Endothelial cell (in vitro differentiated cells): ENCODE measurements at places on chromosomes 11 and 22. TPM values are rescaled to one million over a fixed set of nuclear protein-coding genes. Genes with fewer than 3 reads are reported as not detected.

Gene SLC37A2
- 0.49 TPM for total RNA-seq

Gene E2F8
- 0.92 TPM for total RNA-seq

Gene TSPAN32
- total RNA-seq: 0.23 TPM

Gene C11orf16
- not detected for total RNA-seq

Gene CCDC116
- 0.36 TPM for total RNA-seq

Gene OR5AK2
- not detected for total RNA-seq

Gene ZNF202
- total RNA-seq: 13.8 TPM

Gene TPBGL
- total RNA-seq: 7.0 TPM

Gene WNT11
- total RNA-seq: 3.6 TPM

Gene HARBI1
- 6.1 TPM for total RNA-seq

Gene LRRC56
- 2.6 TPM for total RNA-seq

Gene NNMT
- total RNA-seq: not detected

- peak within 1 kb of the TSS; percentile 88 for H3K4me3 ChIP-seq
- peak; percentile 77 for DNase-seq
- peaks cover 12% of the 10 kb centered on the region for H3K27me3 ChIP-seq
- H3K4me1 ChIP-seq: peaks cover 23% of the 10 kb centered on the region
- peaks cover 9% of the 10 kb centered on the region for H3K36me3 ChIP-seq
- no peak within 1 kb of the TSS for H3K27ac ChIP-seq
Measured at GRCh38 chr11:134331354-134332188, at the start of gene GLB1L2. GLB1L2 (plus strand) TSS chr11:134331988; CDS start chr11:134332062, 74 bp downstream.

DNA sequence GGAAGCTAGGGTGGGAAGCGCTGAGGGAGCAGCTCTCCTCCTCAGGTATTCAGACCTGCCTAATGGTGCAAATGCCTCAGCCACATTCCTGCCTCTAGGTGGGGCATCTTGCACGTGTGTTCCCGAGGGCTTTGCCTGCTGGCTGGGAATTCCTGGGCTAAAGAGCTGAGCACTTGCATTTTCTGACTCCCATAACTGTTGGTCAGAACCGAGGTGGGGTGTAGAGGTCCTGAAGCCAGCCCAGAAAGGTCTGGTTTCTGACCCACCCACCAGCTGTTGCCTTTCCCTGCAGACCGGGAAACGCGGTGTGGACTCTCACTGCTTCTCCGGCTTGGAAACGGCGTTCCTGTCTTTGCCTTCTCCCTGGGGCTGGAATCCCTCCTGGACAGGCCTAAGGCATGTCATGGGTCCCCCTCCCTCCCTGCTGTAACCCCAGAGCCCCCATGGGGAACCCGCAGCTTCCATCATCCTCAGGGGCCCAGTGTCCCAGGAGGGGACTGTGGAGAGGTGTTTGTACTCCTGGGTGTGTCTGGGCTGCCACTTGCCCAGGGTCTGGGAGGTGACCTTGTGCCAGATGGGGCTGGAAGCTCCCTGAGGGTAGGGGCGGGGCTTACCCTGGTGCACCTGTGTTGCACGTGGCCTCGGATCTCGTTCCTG, 24.0 kb upstream of the SMIM38 start:
- peaks cover 4% of the 10 kb centered on the region for H3K27me3 ChIP-seq

DNA sequence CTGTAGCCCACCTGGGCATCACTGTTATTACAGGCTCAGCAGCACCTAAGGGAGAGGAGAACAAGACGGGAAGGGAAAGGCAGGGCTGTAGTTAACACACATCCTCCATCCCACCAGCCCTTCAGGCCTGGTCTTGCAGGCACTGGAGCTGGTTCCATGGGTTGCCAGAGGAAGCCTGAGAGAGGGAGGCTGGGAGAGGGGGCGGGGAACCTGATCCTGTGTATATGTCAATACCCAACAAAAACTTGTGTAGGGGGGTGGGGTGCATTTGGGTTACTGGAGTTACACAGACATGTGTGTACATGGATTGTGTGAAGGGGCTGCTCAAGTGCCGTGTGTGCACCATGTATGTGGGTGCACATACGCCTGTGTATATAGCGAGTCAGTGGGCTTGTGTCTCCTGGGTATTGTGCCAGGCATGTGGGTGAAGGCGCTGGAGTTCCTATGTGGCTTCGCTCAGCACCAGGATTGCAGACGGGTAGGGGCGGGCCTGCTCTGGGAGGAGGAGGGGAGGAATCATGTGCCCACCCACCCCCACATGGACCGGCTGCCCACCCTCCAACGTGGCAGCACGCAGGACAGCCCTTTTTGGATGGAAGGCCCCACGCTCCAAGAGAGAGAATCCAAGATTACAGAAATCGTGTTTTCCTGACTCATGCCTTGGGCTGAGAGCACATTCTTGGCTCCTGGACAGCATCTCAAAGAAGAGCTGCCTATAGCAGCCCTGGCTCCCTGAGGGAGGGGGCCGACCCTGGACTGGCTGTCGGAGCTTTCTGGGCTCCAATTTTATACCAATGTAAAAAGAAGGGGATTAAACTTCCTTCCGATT, 4.2 kb upstream of the SERPINH1 start:
- H3K27ac ChIP-seq: no peak overlapping the region
- no peaks in the 10 kb centered on the region for H3K36me3 ChIP-seq
- H3K4me1 ChIP-seq: peaks cover 39% of the 10 kb centered on the region
- peaks cover 19% of the 10 kb centered on the region for H3K27me3 ChIP-seq
- no peak for DNase-seq
- H3K4me3 ChIP-seq: no peak overlapping the region

DNA sequence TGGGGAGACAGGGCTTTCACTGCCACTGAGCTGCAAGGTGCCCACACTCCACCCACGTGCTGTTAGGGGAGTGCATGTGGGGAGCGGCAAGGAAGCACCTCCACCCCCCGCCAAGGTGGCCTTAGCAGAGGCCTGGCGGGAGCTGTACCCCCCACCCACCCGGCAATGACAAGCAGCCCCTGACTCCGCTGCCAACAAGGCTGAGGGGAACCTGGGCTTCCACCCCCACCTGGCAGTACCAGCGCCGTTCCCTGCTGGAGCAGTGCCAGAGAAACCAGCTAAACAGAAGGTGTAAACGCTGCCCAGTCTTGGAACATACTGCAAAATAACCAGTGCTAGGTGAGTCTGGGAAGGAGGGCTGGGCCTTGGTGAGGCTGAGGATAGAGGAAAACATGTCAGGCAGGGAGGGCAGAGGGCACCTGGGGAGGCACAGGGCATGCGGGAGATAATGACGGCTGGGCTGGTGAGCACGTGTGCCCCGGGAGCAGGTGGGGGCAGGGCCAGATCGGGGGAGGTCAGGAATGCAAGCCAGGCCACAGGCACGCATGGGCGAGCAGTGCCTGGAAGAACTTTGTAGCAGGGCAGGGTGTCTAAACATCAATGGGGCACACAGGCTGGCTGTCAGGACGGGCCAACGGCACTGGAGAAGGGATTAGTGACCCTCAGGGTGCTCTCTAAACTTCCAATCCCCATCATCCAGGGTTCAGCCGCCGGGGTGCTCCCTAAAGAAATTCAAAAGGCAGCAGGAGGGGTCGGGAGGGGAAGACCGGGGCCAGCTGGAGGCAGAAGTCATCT, 6.6 kb downstream of the CERK start:
- H3K4me3 ChIP-seq: no peak overlapping the region
- peaks cover 23% of the 10 kb centered on the region for H3K4me1 ChIP-seq
- H3K36me3 ChIP-seq: peaks cover 13% of the 10 kb centered on the region
- DNase-seq: no peak
- H3K27me3 ChIP-seq: peaks cover 2% of the 10 kb centered on the region

DNA sequence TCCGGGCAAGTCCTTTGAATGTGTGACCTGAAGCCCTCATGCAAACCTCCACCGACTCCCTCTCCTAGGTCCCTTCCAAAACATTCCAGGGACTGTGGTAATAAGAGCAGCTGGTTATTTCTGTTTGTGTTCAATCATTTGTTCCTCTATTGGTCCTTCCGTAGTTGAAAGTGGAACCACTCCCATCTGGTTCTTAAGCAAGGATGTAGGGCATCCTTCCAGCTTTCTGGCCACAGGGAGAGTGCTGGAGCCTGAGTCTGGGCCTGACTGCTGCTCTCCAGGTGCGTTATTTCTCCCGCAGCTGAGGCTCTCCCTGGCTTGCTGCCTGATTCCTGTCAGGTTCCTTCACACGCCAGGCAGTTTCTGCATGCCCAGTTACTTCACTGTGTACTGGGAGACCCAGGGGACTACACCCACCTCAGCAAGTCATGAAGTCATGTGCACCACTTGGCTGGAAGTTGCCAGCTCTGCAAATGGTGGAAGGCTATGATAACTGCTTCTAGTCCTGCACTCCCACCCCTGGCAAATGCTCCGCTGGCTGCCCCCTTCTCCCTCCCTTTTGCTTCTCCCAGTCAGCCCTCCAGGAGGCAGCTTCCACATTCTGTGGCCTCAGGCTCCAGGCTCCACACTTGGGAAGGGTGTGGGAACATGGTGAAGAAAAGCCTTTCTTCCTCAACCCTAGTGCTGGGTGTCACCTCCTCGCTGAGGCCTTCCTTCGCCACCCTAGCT, 4.0 kb upstream of the ALX4 start:
- H3K4me1 ChIP-seq: peaks cover 5% of the 10 kb centered on the region
- no peak overlapping the region for H3K4me3 ChIP-seq
- H3K27me3 ChIP-seq: peaks cover 45% of the 10 kb centered on the region
- no peak for DNase-seq
- H3K27ac ChIP-seq: no peak overlapping the region

GRCh38 chr11:2085251-2086066, 53.7 kb downstream of the IGF2 start:
- no peak overlapping the region for H3K27ac ChIP-seq
- no peaks in the 10 kb centered on the region for H3K4me1 ChIP-seq
- H3K27me3 ChIP-seq: peaks cover 3% of the 10 kb centered on the region
- H3K36me3 ChIP-seq: no peaks in the 10 kb centered on the region
- no peak for DNase-seq

DNA sequence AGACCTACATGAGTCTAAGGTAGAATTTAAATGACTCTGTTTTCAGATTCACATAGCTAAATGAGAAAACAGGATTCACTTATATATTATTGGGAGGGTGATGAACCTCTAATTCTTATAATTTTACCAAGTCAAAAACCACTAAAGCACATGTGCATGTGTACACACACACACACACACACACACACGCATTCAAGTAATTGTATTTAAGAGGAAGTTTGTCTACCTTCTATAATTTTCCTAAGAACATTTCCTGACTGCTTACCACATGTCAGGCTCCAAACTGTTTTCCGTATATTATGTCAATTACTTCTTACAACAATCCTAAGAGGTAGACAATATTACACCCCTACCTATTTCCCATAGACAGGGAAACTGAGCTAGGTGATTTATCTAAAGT, 6.7 kb downstream of the RNF141 start:
- DNase-seq: no peak
- no peak overlapping the region for H3K27ac ChIP-seq
- H3K4me1 ChIP-seq: peaks cover 4% of the 10 kb centered on the region

DNA sequence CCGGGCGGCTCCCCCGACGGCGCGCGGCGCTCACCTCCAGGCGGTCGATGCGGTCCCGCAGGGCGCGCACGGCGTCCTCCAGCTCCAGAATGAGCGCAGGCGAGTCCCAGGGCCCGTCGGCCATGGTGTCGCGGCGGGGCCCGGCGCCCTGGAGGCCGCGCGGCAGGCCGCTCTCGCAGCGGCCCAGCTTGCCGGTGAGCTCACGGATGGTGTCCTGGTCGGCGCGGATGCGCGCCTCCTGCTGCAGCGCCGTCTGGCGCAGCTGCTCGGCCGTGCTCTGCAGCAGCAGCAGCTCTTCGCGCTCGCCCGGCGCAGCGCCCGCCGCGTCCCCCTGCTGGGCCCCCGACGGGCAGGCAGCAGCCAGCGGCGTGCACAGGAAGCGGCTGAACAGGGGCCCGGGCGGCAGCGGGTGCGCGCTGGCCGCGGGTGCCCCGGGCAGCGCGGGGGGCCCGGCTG, 599 bp downstream of the NPTXR start:
- no peak overlapping the region for H3K4me3 ChIP-seq
- peak; percentile 61 for DNase-seq
- peaks cover 2% of the 10 kb centered on the region for H3K4me1 ChIP-seq
- peaks cover 10% of the 10 kb centered on the region for H3K36me3 ChIP-seq

DNA sequence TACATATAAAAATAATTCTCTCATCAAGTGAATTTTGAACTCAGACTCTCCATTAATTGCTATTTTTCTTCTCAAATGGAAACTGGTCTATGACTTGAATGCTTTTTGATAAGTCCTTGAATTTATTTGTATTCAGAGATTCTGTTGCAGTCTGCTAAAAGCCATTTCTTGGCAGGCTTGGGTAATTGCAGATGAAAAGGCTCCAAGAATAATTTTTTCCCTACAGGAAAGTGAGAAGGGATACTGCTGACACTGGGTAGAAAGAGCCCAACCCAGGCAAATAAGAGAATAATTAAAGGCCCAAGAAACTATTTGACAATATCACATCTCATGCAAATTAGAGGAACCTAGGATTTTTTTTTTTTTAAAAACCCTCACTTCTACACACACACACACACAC, 246.5 kb upstream of the DDI1 start:
- H3K27ac ChIP-seq: no peak overlapping the region
- H3K4me3 ChIP-seq: no peak overlapping the region
- no peaks in the 10 kb centered on the region for H3K27me3 ChIP-seq

- H3K4me1 ChIP-seq: no peaks in the 10 kb centered on the region
- DNase-seq: peak; percentile 36
- no peak overlapping the region for H3K27ac ChIP-seq
- no peaks in the 10 kb centered on the region for H3K27me3 ChIP-seq
- H3K36me3 ChIP-seq: no peaks in the 10 kb centered on the region
- no peak overlapping the region for H3K4me3 ChIP-seq
Measured at GRCh38 chr22:24937114-24937513, 9.4 kb downstream of the LHFPL7 start.

DNA sequence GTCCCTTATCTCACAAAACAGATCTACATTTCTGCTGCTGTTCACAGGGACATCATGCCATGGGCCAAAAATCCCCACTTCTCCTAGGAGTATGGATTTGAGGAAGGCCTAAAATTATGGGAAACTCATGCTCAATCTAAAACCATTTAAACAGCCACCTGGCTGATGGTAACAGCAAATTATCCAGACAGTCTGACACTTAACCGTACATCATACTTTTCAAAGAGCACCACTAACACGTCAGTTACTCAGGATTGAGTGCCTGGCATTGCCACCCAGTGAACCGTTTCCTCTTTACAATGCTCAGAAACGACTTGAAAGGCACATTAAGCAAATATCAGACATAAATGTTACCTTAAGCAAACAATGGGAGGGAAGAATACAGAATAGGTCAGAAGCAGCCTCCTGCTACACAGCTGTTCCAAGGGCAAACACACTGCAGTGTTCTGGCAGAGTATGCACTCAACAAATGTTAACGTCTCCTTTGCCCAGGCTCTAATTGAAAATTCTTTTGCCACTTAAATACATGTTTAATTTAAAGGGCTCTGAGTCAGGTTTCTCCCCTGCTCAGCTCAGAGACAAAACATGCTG, 18.8 kb upstream of the SLC36A4 start:
- H3K4me1 ChIP-seq: peaks cover 13% of the 10 kb centered on the region
- H3K27me3 ChIP-seq: no peaks in the 10 kb centered on the region
- no peak for DNase-seq
- H3K36me3 ChIP-seq: no peaks in the 10 kb centered on the region

DNA sequence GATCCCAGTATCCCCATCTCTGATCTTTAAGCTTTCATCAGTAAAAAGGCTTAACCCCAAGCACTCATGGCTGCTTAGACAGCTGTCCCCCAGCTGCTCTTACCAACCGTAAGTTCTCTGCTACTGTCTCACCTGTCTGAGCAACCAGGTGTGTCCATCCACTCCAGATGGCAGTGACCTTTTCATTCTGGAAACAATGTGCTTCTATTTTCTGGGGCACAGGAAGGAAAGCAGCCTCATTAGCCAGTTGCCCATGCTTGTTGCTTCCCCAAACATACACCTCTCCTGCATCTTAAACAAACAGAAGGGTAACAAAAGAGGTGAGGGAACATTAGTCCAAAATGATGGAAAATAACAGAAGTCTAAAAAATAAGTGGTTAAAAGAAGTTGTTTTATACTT, 24.4 kb downstream of the SERGEF start:
- H3K27ac ChIP-seq: no peak overlapping the region
- H3K27me3 ChIP-seq: no peaks in the 10 kb centered on the region
- no peaks in the 10 kb centered on the region for H3K4me1 ChIP-seq
- no peak overlapping the region for H3K4me3 ChIP-seq
- peaks cover 11% of the 10 kb centered on the region for H3K36me3 ChIP-seq
